Foreskin keratinocyte (primary cell): ENCODE measurements at places on chromosomes 5 and 9.

DNA sequence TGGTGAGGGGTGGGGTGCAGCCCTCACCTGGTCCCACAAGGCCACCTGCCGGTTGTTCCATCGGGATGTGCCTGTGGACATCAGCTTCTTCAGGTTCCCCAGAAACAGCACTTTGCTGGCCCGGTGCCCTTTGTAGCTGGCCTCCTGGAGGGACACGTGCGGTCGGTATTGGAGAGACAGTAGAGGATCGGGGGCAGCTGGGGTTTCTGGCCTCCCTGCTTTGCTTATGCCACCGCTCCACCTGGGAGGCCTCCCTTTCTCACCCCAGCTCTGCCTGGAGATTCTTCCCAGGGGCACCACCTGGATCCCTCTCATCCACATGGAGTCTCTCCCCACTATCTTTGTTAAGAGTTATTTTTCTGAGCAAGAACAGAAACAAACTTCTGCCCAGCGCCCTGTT, 13.1 kb upstream of the TRIM14 start:
- no peak for DNase-seq

- no peak for DNase-seq
Observed at GRCh38 chr9:107946364-107947141, 457.0 kb upstream of the KLF4 start.

- no peak for DNase-seq
Observed at GRCh38 chr9:109534151-109534550, 36.0 kb upstream of the PTPN3 start.

DNA sequence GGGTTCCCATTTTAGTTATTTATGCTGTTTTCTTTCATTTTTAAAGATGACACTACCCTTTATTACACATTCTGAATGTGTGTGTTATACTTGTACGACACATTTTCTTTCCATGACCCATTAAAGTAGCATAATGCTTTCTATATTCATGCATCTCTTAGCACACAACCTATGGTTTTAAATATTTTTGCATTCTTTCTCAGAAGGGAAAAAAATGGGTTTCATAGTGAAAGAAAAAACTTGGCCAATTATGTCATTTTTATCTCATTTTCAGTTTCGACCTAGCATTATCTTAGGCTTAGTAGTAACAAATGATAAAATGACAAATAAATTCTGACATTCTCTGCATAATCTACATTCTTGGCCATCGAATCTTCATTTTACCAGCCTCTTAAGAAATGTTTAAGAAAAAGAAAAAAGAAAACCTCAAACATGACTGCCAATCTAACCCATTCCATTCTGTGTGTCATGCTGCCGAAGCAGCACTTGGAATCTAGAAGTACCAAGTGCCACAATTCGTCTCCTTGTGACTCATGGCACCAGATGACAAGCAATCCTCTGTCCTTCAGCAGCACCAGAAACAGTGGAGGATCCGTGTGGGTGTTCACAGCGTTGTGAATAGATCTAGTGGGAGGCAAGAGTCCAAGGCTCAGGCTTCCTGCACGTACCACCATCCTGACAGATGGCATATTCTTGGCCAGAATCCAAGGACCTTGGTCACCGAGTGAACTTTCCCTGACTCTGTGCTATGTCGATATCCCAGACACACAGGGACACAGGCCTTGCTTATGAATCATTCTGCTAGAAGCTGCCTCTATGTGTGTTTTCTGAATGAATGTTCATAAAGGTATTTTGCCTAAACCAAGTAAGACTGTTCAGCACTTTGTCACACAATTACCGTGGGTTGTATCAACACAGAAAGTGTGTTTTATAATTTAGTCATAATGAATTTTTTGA, 502.7 kb downstream of the NR2F1-AS1 start:
- peak; percentile 81 for DNase-seq

GRCh38 chr9:96513622-96514021, 63.7 kb downstream of the HABP4 start:
- no peak for DNase-seq

DNA sequence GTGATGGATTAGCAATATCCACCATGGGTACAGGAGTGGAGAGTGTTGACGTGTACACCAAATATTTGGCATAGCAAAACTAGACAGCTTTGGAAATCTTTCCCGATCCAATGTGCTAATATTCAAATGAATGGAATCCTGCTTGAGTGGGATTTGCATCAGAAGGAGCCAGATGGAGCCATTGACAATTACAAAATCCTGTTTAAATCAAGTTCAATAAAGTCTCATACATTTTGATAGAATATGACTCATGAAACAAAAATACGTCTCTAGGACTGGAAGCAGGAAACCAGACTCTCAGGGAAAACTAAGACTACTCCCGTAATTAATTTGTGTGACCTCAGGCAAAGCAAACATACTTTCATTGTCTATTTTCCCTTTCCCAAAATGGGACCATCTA, 13.0 kb downstream of the TNC start:
- peak; percentile 63 for DNase-seq

DNA sequence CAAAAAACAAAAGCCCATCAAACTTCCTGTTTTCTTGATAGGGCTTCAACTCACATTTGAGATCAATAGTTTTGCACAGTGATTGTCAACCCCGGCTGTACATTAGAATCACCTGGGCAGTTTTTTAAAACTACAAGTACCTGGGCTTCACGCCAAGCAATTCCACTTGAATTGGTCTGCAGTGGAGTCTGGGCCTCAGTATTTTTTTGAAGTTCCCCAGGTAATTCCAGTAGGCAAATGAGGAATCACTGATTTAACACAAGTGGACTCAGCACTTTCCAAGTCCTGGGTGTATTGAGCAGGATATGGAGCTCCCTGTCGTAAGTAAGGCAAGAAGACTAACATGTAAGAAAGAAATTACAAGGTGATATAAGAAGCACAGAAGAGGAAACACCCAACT, 14.8 kb upstream of the SMIM15 start:
- DNase-seq = no peak

GRCh38 chr5:140217299-140218026, 42.5 kb downstream of the CYSTM1 start:
- DNase-seq = no peak

- DNase-seq = no peak
Observed at GRCh38 chr9:128097543-128098296, 29.7 kb downstream of the SLC25A25 start.
